Endothelial cell of umbilical vein (primary cell): ENCODE measurements at places on chromosomes 16 and 17. TPM values are rescaled to one million over a fixed set of nuclear protein-coding genes. Genes with fewer than 3 reads are reported as not detected.
A peak's percentile ranks its signal among the peaks of the same experiment; 100 is the strongest.

DNA sequence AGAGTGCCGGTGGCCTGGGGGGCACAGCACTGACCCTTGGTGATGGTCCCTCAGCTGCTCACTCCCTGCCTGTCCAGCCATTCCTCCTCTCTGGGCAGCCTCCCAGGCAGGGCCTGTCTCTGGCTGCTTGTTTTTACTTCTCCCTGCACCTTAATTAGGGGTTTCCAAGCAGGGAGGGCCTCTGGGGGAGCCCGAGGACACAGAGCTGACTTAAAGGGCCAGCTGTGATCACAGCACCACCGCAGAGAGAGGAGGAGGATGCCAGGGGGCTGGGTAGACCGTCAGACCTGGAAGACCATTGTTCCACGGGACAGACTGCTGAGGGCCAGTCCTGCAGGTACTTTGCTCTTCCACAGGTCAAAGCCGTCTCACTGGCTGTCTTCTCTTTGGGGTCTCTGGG lies 1.2 kb upstream of the DPH1 start:
- DNase-seq, result no peak

DNA sequence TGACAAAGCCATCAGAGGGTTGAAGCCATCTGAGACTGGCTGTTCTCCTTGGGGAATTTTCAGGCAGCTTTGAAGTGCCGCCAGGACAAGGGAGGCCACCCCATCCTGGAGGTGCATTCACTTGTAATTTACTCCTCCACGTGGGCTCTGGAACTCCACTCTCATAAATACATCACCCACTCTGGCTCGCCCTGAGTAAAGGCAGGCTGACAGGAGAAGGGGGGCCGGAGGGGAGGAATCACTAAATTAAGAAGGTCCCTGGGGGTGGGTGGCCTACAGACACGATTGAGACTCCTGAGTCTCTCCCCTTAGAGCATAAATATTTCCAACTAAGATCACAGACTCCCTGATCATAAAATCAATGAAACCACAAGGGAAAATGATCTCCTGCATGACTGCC lies 56.3 kb upstream of the HNF1B start:
- DNase-seq, result no peak

WSCD1 gene
- polyA plus RNA-seq, result 21.5 and 26.4 TPM in 2 replicates

CD300LB gene
- polyA plus RNA-seq, result not detected in 2 replicates

DNA sequence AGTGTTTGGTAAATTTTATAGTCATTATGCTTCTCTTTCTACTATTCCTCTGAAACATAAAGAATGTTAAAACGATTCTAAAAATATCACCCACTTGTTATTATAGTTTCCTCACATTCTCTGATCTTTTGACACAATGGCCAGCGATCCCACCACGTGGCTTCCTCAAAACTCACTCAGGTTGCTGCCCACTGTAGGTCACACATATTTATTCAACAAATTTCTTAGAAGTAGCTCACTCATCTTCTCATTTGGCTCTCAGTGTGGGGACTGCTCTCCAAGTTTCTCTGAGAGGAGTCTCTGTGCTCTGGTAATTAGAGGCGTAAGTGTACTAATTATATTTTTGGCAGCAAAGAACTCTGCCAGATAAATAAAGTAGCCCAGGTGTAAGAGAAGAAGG lies 465.4 kb downstream of the CDH11 start:
- DNase-seq, result no peak

ZNF764 gene
- 5.0 and 7.9 TPM in 2 replicates for polyA plus RNA-seq

DNA sequence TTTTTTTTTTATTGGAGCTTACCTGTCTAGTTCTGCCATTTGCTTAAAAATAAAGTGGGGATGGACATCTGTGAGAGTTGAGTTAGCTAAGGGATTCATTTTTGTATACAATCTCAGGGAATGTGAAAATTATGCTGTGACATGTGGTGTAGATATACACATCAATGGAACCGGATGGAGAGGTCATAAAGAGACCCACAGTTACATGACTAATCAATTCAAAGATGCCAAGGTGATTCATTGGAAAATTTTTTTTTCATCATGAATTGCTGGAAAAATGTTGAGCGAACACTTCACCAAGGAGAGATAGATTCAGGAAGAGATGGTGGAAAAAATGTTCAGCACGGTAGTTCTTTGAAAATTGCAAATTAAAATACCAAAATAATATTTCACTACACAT lies 605.4 kb upstream of the KIF2B start:
- DNase-seq, result no peak

TBC1D3G gene
- not detected in 2 replicates for polyA plus RNA-seq

DNA sequence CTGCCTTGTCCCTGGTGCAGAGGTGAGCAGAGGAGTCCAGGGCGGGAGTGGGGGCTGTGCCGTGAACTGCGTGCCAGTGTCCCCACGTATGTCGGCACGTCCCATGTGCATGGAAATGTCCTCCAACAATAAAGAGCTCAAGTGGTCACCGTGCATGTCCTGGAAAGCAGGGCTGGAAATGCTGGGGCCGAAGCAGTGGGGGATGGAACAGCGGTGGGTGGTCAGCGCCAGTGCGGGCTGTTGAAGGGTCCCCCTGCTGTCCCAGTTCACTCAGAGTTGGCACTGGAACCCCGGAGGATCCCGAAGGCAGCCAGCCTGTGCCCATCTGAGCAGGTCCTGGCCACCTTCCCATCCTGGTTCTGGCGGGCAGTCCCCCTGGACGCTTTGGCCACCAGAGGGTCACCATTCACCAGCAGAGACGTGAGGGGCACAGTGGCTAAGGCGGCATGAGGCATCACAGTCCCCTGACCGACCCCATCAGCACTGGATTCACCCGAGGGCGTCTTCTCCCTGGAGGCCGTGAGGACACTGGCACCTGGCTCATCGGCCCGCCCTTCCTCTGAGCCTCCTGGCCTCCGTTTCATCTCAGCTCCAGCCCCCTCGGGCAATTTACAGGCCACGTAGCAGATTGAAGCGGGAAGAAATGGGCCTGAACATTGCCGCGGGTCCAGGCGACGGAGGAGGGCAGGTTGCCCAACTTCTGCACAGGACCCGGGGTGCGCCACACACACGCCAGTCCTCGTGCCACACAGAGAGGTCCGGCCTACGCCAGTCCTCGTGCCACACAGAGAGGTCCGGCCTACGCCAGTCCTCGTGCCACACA lies 10.1 kb downstream of the GCGR start:
- DNase-seq, result no peak

- no peak for DNase-seq
These were observed 2.1 kb downstream of the NHERF1 start for GRCh38 chr17:74750327-74751069.

DNA sequence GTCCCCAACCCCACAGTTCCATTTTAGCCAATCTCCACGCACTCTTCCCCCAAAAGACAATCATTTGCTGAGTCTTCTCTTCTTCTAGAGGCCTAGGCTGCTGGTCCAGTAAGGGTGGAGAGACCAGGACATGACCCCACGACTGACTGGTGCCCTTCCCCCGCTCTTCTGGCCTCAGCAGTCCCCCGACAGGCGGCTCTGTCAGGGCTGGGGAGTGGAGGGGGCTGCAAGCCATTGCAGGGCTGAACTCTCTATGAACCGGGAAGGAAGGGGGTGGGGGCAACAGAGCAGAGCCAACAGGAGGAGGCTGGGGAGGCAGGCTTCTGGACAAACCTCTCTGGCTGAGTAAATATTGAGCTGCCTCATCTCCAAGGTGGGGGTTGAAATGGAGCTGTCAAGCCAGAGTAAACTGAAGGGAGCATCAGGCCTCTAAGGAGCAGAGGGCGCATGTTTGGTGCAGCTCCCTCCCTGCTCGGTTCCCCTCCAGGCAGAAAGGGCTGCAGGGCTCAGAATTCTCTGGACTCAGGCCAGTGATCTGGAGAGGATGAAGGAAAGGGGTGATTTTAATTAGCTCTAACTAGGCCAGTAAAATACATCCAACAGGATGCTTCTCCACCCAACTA lies 8.7 kb downstream of the HOXB1 start:
- DNase-seq, result peak; percentile 41

DNA sequence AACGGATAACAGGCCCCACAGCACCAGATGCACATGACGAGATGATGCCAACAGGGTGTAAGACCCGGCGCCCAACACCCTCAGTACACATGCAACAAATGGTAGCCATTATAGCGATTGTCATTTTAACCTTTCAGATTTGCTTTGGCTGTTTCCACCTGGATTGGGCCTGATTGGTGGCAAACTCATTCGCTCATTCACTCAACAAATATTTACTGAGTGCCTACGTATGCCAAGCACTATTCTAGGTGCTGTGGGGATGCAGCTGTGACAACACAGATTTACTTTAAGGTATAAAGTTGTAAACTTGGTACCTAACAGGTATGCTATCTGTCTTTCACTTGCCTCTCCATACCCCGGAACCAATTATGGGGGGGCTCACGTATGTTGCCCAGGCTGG lies 66.8 kb downstream of the SRCIN1 start:
- DNase-seq, result no peak

GRCh38 chr16:20136446-20136968 lies 62.8 kb upstream of the GPR139 start:
- DNase-seq, result no peak

DNA sequence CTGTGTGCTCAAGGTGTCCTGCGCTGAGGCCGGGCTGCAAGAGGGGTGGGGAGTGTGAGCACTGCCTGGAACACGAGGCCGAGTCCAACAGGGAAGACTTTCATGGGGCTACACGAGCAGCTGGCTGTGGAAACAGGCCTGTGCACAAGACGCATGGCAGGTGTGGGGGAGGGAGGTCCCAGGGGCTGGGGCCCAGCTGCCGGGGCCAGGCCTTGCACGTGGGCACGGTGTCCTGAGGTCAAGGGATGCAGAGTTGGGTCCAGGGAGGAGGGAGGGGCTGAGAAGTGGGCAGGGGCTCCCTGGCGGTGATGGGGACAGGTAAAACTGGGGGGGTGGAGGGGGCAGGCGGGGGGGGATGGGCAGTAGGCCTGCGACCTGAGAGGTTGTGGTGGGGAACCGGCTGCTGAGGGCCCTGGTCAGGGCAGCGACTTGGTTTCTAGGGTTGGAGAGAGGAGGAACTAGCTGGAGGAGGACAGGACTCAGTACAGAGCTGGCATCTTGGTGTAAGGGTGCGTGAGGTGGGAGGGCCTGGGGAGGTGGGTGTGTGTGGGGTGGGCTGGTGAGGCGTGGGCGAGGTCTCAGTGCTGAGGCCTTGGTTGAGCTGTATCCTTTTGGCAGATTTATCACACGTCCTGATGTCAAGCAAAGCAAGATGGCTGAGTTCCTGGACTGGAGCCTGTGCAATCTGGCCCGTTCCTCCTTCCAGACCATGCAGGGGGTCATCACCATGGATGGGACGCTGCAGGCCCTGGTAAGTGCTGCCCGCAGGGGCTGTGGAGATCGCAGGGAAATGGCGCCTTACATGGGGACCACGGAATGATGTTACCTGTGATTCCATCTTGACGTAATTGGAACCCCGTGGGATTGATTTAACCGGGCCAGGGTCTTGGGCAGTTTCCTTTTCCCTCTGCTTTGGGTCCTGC lies 29.4 kb downstream of the TBCD start:
- no peak for DNase-seq

DNA sequence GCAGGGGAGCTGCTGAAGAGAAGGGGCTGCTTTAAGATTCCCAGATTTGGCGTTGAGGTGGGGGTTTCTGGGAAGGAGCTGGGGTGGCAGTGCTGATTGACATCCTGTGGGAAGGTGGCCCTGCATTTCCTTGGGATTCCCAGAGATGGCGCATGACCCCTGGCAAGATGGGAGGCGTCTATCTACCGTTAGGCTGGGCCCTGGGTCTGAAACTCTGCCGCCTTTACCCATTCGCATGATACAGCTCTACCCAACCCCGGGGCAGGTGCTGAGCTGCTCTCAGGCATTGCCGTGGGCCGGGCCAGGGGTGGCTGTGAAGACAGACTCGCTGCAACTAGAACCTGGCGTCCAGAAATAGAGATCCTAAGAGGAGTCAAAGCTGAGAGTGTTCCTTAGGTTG lies 9.9 kb upstream of the MVD start:
- no peak for DNase-seq

- no peak for DNase-seq
These were observed 337.1 kb downstream of the MAF start for GRCh38 chr16:79263425-79263824.

GFAP gene
- polyA plus RNA-seq, result 0.07 and 0.16 TPM in 2 replicates

PPM1E gene
- polyA plus RNA-seq, result 0.01 and 0.02 TPM in 2 replicates

- no peak for DNase-seq
These were observed 10.5 kb downstream of the VASN start for GRCh38 chr16:4381935-4382794.

DNA sequence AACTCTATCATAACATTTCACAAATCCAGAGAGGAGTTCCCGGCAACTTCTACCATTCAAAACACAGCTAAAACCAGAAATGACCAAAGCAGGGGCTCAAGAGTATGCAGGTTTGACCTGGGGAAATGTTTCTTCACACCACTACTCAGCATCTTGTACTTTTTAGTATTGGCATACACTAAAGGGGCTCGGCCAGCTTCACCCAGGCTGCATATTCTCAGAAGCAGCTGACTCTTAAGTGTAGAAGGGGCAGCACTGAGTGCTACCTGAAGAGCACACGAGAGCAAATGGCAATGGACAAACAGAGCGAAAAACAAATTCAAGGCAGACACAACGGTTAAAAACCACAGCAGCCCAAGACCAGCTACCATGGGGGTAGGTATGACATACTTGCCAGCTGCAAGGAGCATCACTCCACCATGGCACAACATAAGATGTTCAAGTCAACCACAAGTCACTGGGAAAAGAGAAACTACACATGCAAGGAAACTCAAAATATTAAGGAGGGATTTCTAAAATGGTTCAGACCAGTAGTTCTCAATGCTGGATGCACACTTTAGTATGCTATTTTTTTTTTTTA lies 34.4 kb downstream of the N4BP1 start:
- DNase-seq, result no peak

DNA sequence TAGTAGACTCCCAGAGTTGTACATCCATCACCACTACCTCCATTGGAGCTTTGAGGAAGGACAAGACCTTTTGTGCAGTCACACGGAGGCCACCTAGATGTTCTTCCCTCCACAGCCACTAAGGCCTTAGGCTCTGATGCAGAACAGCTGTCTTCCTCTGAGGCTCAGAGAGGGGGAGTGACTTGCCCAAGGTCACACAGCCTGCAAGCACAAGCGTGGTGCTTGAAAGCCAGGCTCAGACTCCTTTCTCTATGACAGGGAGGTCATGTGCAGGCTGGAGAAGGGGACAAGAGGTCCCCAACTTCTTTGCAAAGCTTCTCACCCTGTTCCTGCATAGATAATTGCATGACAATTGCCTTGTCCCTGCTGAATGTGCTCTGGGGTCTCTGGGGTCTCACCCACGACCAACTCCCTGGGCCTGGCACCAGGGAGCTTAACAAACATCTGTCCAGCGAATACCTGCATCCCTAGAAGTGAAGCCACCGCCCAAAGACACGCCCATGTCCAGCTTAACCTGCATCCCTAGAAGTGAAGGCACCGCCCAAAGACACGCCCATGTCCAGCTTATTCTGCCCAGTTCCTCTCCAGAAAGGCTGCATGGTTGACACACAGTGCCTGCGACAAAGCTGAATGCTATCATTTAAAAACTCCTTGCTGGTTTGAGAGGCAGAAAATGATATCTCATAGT lies 12.7 kb downstream of the SCGB1C2 start:
- DNase-seq, result no peak
